ENCODE measurements at places on chromosomes 1 and 21.

- no peak for DNase-seq
These were observed 204.0 kb upstream of the NFIA start for GRCh38 chr1:60878323-60878722.

GRCh38 chr21:36027347-36027746, 33.0 kb downstream of the SETD4 start:
- DNase-seq = no peak

DNA sequence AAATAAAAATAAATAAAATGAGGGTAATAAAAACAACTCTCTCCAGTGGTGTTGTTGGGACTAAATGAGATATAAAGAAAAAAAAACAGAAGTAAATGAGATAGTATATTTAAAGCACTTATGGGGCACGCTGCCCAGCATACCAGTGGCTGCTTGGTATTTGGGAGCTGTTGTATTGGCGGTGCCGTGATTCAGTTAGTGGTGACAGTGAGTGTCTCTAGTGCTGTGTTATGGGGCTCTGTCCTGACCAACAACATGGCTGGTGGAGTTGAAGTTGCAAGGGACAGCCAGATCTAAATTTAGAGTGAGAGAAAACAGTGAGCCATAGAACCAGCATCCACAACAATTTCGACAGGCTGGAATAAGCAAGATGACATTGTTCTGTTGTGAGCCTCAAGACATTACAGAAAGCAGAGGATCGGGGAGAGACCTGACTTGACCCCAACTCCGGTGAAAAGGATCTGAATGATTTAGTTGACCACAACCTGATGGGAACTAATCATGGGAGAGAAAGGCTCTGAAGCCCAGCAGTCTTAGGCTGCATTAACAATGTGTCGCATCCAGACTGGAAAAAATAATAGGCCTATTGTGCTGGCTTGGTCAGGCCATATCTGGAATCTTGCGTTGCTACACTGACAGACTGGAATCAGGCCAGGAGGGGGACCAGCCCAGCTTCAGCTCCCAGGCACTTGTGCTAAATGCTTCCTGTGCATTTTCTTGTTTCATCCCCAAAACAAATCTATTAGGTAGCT, 2.4 kb upstream of the MFSD2A start:
- DNase-seq = no peak

GRCh38 chr21:27333096-27333495, 366.2 kb upstream of the ADAMTS5 start:
- DNase-seq = no peak

- no peak for DNase-seq
These were observed 652.3 kb downstream of the PTPRC start for GRCh38 chr1:199291022-199291740.

DNA sequence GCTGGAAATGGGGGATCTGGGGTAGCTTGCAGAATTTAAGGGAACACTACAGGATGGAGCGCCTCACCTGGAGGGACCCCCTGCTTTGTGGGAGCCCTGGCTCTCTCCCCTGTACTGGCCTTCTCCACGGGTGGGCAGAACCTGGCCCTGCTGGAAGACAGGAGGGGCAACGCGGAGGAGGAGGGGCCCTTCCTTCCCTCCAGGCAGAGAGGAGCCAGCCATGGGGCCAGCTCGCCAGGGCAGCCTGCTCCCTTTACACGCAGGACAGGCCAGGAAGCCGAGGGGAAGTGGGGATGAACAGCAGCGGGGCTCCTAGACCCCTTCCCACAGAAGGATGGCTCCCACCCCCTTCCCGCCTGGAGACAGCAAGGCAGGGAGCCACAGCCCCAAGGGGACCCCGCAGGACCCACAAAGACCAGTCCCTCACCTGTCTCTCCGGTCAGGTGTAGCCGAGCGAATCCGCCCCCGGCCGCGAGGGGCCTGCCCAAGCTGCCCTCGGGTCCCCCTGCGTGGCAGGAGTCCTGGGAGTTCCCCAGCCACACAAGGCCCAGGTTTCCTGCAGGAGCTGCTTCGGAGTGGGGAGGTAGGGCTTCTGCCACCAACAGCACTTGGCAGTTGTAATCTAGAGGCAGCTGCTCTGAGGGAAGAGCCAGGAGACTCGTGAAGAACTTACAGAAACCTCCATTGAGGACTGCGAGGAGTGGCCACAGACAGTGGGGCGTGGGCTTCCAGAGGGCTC, 1.6 kb upstream of the SLC19A1 start:
- DNase-seq = peak; percentile 29

GRCh38 chr1:95631695-95632094, 397.7 kb downstream of the RWDD3 start:
- no peak for DNase-seq

DNA sequence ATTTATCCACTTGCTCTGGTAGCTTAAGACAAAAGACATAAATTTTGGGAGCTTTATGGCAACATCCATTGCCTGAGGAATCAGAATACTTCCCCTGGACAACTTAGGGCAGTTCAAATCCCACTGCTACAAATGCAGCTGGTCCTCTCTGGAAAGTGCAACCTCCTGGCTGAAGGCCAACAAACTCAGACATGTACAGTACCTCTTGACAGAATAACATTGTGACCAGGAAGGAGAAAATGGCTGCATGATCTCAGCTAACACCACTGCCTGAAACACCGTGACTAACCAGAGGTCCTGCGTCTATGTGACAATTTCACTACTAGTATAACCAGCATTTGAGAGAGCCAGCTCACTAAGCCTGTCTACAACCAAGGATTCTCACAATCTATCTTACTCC, 218.9 kb downstream of the CRB1 start:
- DNase-seq = no peak

- DNase-seq = peak; percentile 95
These were observed at the start of gene MTOR for GRCh38 chr1:11262171-11263049. Gene MTOR, minus strand, starts transcription at chr1:11262551. Its CDS starts 3,142 bp downstream, at chr1:11259409.

GRCh38 chr1:112546076-112546475, 37.3 kb downstream of the WNT2B start:
- DNase-seq = no peak

- DNase-seq = no peak
These were observed 162.2 kb downstream of the DSCAM start for GRCh38 chr21:40684726-40685125.

DNA sequence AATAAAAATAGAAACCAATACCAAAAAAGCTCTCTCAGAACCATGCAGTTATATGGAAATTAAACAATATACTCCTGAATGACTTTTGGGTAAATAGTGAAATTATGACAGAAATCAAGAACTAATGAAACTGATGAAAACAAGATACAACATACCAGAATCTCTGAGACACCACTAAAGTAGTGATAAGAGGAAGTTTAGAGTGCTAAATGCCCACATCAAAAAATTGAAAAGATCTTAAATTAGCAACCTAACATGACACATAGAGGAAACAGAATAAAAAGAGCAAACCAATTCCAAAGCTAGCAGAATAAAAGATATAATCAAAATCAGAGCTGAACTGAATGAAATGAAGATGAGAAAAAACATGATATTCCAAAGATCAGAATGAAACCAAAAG, 430.9 kb downstream of the LTN1 start:
- DNase-seq = no peak

GRCh38 chr1:181508486-181509165, 25.3 kb downstream of the CACNA1E start:
- no peak for DNase-seq

- no peak for DNase-seq
These were observed 6.5 kb downstream of the RNF11 start for GRCh38 chr1:51242546-51242945.

- no peak for DNase-seq
These were observed 149.9 kb upstream of the CAMK1G start for GRCh38 chr1:209433649-209434031.

DNA sequence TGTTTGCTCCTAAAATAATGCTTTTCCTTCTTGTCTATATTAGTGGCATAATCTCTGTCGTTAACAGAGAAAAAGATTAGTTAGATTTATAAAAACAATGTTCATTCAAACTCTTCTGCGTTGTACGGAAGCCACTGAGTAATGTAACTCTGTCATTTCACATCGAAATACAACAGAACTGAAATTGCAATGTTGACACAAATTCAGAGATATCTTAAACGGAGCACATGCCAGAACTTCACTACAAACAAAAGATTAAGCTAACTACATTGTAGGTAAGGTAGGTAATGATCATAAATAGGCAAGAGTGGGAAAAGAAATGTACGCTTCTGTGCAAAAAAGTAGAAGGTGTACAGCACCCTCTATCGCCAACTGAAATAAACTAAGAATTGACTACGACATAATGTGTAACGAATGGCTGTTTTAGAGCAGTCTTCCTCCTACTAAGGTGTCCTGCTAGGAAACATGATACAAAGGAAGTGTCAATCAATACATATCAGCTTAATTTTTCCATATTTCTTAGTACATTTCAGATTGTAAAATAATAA, 56.6 kb downstream of the PCNX2 start:
- DNase-seq = no peak

- DNase-seq = no peak
These were observed 24.8 kb downstream of the A3GALT2 start for GRCh38 chr1:33296082-33296458.

DNA sequence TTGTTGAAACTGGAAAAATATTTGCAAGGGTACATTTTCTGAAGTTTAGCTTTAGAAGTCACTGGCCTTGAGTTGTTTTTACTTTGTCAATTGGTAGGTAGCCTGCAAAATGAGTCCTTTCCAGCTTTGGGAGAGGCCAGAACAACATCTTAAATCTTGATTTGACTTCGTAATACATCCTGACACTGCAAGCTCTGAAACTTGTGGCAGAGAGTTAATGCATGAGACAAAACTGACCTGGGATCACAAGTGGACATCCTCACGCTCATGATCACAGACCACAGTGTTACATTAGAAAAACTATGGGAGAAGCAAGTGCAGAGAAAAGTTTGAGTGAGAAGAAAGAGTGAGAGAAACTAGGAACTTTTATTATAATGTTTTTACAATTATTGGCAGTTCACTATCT, 550.9 kb downstream of the USP25 start:
- no peak for DNase-seq

GRCh38 chr21:45800339-45801080, 157.0 kb downstream of the PCBP3 start:
- no peak for DNase-seq

DNA sequence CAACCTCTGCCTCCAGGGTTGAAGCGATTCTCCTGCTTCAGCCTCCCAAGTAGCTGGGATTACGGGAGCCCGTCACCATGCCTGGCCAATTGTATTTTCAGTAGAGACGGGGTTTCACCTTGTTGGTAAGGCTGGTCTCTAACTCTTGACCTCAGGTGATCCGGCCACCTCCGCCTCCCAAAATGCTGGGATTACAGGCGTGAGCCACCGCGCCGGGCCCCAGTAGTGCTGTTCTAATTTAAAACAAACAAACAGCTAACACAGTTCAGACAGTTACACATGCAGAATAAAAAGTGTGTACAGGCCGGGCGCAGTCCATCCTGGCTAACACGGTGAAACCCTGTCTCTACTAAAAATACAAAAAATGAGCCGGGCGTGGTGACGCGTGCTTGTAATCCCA, 35.6 kb upstream of the OPRD1 start:
- no peak for DNase-seq

GRCh38 chr1:121519042-121519755, 334.4 kb downstream of the SRGAP2C start:
- DNase-seq = peak; percentile 69

GRCh38 chr1:38025233-38025632, 12.7 kb downstream of the UTP11 start:
- no peak for DNase-seq

GRCh38 chr1:170730438-170730837, 66.5 kb downstream of the PRRX1 start:
- no peak for DNase-seq

DNA sequence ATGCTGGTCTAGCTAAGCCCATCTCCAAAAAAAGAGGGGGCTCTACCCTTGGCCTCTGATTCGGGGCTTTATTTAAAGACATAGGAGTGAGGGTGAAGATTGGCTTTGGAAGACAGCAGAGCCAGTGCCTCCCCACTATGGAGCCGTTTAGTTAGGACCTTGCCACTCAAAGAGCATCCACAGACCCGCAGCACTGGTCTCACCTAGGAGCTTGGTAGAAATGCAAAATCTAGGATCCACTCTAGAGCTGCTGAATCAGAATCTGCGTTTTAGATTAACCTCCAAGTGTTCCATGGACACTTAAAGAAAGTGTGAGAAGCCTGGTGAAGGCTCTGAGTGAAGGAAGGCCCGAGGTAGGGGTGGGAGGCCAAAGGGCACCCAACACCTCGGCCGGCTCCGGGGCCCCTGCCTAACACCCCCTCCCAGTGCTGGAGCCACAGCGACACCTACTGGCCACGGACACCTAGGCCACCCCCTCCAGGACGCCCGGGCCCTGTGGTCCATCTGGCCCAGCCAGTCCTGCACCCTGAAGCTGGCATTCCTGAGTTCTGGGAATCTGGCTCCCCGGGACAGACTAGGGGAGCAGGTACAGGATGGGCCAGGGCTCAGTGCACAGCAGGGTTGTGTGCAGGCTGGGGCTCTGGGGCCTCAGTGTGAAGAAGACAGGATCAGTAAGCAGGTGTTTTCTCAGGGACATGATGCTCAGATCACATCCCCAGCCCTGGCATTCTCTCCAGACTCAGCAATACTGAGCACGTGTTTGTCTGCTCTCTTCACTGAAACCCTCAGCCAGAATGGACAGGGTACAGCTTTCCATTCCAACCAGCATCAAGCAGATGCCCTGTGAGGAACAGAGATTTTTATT, 79.2 kb downstream of the TMEM53 start:
- peak; percentile 86 for DNase-seq

- DNase-seq = no peak
These were observed 45.7 kb upstream of the ARHGEF16 start for GRCh38 chr1:3408751-3409266.

DNA sequence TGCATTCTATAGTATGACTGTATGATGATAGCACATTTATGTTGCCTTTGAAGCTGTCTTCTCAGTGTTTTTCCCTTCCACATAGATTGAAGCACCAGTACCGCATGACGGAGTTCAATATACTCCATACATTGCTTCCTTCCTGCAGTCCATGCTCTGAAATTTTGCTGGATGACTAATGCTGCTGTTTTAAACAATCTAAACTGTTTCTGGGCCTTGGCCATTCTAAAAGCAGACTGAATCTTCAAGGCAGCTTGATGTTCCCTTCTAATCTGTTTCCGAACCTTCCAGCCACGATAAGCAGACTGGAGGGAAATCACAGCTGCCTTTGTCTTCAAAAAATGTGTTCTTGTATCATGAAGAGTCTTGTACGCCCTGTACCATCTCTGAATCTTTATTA, 36.2 kb upstream of the F13B start:
- no peak for DNase-seq

DNA sequence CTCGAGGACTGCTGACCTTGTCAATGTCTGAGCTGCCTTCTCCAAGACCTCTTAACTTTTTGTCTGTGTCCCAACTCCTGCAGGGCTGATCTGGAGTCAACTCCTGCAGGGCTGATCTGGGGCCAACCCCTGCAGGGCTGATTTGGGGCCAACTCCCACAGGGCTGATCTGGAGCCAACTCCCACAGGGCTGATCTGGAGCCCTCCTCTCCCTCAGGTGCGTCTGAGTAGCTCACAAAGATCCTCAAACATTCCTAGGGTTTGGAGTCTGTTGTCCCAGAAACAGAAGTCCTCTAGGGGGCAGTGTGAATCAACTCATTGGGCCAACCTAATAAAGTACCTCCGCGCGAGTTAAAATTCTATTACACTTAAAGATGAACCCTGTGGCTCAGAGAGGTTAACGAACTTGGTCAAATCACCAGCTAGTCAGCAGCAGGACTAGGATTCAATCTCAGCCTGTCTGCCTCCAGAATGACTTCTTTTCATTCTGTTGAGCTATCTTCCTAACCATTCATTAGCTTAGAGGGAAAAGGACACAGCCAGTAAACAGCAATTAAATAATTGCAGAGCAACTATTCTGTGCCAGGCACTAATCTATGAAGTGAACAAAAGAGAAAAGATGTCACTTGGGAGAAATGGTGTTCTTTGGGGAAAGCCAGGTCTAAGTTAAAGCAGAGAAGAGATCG, 17.2 kb upstream of the RLF start:
- peak; percentile 51 for DNase-seq
